ENCODE measurements at places on chromosomes 6 and 20.

- no peak for DNase-seq
Measured at GRCh38 chr6:136015531-136015930, 164.0 kb downstream of the PDE7B start.

- no peak for DNase-seq
Measured at GRCh38 chr6:37648465-37649330, 49.0 kb downstream of the MDGA1 start.

DNA sequence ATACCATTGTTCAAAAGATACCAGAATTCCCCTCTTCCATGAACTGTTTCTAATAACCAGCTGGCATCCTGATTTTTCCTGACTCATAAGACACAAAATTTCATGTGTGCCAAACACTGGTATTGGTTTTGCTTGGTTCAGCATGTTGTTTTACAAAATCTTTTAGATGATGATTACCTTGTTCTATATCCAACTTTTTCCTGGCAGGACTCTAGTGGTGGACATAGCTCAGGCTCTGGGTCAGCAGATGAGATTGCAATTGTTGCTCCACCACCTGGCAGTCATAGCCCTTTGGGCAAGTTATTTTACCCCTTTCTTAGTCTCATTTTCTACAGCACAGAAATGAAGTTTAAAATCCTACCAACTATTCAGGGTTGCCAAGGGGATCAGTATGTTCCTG lies 6.2 kb downstream of the TRIM38 start:
- DNase-seq, result no peak

DNA sequence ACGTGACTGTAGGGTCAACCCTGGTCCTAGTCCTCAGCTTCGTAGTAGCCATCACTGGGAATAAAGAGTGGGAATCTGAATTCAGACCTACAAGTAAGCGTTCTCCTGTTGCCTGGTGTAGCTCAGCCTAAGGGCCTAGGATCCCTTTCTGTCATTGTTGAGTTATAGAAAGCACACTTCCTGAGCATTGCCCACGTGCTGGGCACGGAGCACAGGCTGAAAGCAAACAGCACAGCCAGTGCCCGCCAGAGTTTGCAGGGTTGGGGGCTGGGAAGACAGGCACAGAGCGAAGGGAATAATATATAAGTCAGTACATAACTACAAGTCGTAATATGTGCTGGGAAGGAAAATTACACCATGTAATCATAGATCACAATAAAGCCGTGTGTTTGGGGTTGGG lies 166.3 kb downstream of the TBXT start:
- no peak for DNase-seq

GRCh38 chr20:13243826-13244376 lies 22.8 kb downstream of the ISM1 start:
- no peak for DNase-seq

DNA sequence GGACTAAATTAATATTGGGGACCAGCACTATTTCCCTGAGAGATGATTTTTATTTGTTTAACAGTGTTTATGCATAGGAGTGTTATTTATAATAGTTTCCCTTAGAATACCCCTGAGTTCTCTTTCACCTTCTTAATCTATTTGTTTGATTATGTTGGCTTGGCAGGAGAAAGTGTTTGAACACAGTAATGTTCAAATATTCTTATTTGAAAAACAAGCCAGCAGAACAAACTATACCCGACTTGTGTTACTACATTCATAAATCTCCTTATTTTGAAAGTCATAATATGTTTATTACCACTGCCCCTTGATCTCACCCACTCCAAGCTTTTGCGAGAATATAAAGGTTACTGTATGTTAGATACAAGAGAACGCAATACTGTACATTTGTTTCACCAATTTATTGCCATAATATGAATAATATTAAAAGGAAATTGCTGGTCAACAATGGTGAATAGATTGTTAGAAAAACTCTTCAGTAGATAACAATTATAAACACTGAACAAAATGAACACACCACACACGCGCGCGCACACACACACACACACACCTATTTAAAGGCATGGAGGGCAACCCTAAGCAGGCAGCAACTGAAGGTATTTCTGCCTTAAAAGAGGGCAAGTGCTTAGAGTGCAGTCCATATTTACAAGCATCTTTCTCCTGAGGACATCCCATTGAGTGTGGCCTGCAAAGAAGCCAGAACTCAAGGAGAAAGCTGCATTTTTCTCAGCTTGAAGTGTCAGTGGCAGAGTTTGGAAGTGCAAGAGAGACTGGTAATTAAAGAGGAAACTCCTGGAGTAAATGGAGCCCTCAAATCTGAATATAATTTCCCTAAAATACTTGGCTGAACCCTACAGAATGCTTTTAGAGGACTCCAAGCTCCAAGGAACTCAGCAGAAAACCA lies 279.4 kb upstream of the MAN1A1 start:
- DNase-seq, result no peak

- no peak for DNase-seq
Measured at GRCh38 chr6:148743476-148743875, 3.4 kb upstream of the UST start.

DNA sequence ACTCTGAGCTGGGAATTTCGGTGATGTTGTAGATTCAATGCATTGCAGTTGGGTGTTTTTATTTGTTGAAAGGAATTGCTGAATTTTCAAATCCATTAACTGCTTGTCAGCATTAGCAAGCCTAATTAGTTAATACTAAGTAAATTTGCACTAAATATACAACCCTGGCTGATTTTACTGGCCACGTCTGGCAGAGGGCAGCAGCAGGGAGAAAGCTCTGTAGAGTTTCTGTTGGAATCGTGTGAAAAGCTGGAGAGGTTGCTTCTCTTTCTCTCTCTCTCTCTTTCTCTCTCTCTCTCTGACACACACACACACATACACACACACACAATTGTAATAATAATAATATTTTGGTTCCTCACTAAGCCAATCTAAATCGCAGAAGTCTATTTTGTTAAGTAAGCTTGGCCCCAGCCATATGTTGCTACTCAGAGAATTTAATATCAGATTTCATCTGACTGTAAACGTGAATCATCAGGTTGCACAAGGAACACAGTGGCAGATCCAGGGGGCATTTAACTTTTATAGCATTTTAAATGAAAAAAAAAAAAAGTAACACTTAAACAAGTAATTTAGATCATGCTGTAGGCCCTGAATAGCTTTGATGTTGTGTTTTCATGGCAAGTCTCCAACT lies 289.5 kb downstream of the ESR1 start:
- no peak for DNase-seq

- no peak for DNase-seq
Measured at GRCh38 chr6:88785478-88785877, 177.9 kb downstream of the RNGTT start.

DNA sequence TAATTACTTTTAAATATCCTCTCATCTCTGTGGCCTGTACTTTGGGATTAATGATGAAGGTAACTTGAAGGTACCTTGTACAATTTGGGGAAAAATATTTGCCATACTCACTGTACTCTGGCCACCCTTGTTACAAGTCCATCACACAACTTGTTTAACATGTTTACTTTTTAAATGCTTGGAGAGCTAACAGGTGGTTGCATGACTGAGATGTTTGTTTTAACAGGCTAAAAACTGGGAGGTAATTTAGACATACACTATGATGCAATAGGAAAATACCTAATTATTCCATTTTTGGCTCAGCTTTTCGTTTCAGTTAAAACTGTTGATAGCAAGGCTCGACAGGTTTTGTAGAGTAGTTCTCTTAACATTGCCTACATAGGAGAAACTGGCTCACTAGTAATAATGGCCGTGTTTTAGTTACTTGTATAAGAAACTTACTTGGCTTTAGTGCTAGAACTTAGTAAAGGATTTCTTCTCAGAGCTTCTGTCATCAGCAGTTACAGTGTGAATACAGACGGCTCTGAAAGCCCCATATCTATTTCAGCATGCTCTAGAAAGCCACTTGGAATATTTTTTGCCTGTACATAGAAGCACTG lies 489.8 kb upstream of the SOX4 start:
- no peak for DNase-seq

DNA sequence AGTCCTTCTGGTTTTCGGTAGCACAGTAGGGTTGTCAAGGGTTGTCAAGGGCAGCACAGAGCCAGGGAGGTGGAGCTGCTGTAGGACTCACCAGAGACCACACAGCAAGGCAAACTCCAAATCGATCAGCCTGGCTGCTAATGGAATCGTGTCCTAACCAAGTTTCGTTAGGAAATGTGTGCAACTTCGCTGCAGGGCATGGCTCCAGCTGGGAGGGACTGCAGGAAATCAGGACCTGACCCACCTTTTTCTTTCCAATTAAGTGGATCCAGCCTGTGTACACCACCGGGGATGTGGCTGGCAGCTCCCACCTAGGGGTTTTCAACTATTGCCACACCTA lies 251.7 kb upstream of the QKI start:
- DNase-seq, result no peak

GRCh38 chr6:4655196-4656025 lies 120.8 kb upstream of the CDYL start:
- no peak for DNase-seq

DNA sequence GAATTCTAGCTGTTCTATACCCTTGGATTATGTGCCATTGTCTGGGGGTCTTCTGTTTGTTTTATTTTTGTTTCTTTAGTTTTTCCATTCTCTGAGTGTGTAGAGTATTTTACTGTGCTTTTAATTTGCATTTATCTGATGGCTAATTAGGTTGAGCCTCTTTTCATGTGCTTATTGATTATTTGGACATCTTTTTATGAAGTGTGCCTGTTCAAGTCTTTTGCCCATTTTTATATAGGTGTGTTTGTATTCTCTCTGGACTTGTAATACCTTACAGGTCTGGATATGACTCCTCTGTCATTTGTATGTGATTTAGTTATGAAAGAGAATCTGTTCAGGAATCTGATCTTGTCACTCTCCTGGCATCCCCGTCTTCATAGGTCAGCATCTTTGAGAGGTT lies 22.6 kb upstream of the APCDD1L start:
- no peak for DNase-seq

DNA sequence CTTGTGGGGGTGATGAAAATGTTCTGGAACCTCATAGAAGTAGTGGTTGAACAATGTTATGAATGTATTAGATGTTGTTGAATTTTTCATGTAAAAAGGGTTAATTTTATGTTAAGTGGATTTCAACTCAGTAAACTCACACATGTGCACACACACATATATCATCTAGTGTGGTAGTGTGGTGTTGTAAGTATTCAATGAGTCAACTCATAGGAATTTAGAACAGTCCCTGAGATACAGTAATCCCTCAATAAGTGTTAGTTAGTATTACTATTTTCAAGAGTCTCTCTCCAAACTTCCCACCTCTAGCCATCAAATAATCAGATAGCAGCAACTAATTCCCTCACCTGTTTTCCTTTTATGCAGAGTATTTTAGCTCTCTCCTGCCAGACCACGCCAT lies 563.1 kb upstream of the JARID2 start:
- DNase-seq, result no peak

GRCh38 chr20:6606651-6607050 lies 160.8 kb upstream of the BMP2 start:
- no peak for DNase-seq
